ENCODE measurements at places on chromosomes 7 and 10.

GRCh38 chr10:44917848-44918247 lies 6.7 kb downstream of the TMEM72 start:
- no peak for DNase-seq

DNA sequence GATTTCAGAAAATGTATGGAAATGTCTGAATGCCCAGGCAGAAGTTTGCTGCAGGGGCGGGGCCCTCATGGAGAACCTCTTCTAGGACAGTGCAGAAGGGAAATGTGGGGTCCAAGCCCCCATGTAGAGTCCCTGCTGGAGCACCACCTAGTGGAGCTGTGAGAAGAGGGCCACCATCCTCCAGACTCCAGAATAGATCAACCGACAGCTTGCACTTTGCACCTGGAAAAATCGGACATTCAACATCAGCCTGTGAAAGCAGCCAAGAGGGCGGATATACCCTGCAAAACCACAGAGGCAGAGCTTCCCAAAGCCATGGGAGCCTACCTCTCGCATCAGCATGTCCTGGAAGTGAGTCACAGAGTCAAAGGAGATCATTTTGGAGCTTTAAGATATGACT lies 14.3 kb downstream of the RPEL1 start:
- DNase-seq: no peak

DNA sequence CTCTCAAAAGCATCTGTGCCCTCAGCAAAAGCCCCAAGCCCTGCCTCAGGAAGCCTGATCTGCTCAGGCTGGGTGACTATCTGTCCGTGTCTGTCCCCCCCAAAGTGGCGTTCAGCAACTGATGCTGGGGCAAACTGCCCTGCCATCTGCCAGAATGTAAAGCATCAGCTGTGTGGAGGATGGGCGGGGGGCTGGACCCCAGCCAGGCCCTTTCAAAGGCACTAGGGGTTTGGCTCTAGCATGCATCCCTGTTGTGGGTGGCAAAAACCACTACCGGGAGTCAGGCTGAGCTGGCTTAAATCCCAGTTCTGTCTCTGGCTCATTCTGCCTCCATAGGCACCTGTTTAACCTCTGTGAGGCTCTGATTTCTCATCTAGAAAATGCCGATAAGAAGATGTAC lies 35.5 kb downstream of the GPRIN2 start:
- peak; percentile 49 for DNase-seq

GRCh38 chr10:1939016-1939415 lies 201.7 kb upstream of the ADARB2 start:
- DNase-seq: no peak

GRCh38 chr10:114662646-114663217 lies 4.7 kb upstream of the ABLIM1 start:
- no peak for DNase-seq

DNA sequence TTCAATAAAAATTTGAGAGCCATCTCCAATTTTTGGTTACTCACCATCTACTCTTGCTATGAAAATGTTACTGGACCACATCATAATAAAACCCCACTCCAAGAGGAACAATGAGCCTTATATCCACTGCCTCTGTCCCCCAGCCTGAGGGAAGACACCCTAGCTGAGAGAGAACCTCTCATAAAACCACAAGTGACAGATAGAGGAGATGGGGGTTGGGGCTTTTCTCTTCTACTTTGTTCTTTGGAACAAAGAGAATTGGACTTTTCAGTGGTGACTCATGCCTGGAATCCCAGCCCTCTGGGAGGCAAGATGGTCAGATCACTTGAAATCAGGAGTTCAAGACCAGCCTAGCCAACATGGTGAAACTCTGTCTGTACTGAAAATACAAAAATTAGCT lies 27.6 kb upstream of the TAS2R16 start:
- no peak for DNase-seq

GRCh38 chr10:104113376-104113956 lies 8.5 kb upstream of the SFR1 start:
- DNase-seq: no peak

DNA sequence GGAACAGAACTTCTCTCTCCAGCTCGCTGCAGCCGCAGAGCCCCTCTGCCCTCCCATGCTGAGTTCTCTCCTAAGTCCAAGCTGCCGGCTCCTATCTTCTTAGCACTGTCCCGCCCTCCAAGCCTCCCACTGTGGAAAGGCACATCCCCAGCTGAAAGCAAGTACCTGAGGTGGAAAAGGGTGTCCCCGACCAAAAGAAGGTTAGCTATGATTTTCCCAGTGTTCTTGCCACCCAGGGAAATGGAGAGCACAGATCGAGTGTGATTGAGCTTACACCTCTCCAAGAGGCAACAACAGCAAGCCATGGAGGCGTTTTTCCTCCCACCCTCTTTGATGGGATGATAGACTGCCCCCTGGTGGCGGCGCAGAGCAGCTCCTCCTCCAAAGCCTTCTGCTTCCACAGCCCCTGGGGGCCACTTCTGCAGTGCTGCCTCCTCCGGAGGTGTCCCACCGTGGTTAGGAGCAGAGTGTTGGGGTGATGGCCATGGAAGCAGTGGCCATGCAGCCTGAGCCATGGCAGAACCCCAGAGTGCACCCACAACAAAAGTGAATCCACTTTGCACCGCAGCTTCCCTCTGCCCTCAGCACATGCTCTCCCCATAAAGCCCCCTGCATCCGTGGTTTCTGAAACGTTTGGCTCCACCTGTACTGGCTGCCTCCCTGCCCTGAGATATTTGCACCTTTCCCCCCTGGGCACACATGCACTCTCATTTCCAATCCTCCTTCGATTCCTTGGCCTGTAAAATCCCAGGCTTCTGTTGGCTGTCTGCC lies 143.1 kb upstream of the STK17A start:
- peak; percentile 56 for DNase-seq

GRCh38 chr7:101803203-101804087 lies 14.0 kb upstream of the CUX1 start:
- no peak for DNase-seq

- no peak for DNase-seq
Measured at GRCh38 chr10:85457191-85457590, 909.4 kb downstream of the GRID1 start.

DNA sequence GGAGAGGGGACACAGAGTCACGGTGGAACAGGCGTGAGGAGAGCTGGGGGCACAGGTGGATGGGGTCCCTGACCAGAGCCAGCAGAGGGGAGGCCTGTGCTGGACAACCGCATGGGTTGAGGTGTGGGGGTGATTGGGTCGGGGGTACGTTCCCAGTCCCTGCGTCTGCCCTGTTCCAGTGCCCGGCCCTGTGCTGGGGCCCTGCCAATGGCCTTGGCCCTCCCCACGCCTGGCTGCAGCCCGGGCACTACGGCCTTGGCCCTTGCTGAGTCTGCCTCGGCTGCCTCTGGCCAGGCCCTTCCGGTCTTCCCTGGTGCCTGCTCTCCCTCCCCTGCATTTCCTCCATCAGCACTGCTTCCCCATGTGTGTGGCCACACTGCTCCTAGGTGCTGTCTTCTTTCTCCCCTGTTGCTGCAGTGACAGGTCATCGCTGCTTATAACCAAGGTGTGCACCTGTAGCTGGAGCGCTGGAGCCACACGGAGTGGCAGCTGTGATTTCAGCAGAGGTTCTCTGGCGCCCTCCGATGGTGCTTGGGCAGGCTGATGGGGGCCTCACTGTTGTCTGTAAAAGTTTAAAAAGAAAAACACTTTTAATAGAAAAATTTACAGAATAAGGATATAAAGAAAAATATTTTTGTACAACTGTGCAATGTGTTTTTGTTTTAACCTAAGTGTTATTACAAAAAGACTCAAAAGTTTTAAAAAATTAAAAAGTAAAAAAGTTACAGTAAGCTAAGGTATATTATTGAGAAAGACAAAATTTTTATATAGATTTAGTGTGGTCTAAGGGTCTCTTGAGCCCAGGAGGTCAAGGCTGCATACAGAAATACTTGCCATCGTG lies 45.2 kb upstream of the BHLHA15 start:
- peak; percentile 31 for DNase-seq

- DNase-seq: no peak
Measured at GRCh38 chr10:34113504-34114225, 701.4 kb downstream of the PARD3 start.

DNA sequence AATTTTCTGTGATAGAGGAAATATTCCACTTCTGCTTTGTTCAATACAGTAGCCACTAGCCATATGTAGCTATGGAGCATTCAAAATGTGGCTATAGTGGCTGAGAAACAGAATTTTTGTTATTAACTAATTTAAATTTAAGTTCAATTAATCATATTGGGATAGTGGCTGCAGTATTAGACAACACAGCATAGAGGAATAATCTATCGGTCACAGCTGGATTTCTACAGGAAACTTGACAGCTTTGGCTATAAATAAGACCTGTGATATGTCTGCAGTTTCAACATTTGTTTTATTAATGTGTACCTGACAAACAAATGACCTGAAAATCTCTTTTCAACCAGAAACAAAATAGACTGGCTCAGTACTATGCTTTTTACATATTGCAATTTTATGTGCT lies 953.2 kb downstream of the CNTNAP2 start:
- DNase-seq: no peak

GRCh38 chr7:12706900-12707536 lies 19.6 kb downstream of the ARL4A start:
- peak; percentile 54 for DNase-seq

- DNase-seq: peak; percentile 37
Measured at GRCh38 chr7:128933180-128933891, 4.4 kb upstream of the IRF5 start.

DNA sequence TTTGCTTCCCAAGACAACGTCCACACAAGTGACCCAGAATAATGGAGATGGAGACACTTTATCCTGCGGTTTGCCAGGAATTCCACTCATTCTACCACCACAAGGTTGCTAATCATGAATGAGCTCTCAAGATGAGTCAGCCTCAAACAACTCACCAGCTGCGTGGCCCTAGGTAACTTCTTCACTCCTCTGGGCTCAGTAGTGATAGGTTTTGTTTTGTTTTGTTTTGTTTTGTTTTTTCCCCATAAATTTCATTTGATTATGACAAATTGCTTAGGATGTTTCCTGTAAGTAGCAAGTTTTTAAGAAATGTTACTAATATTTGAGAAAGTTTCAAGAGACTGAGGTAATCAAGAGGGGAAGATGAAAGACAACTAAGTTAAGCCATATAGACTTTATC lies 286.8 kb downstream of the PARD3 start:
- DNase-seq: peak; percentile 95

- DNase-seq: no peak
Measured at GRCh38 chr10:101238732-101239105, 9.5 kb upstream of the LBX1 start.

Data from EH (cell line).